NAMALWA (cell line): ENCODE measurements at places on chromosomes 6 and 20.
A peak's percentile ranks its signal among the peaks of the same experiment; 100 is the strongest.

GRCh38 chr6:45590696-45591184 is 213.0 kb upstream of the SUPT3H start:
- DNase-seq, result no peak

GRCh38 chr6:125529061-125529460 is 220.4 kb upstream of the HEY2 start:
- DNase-seq, result no peak

DNA sequence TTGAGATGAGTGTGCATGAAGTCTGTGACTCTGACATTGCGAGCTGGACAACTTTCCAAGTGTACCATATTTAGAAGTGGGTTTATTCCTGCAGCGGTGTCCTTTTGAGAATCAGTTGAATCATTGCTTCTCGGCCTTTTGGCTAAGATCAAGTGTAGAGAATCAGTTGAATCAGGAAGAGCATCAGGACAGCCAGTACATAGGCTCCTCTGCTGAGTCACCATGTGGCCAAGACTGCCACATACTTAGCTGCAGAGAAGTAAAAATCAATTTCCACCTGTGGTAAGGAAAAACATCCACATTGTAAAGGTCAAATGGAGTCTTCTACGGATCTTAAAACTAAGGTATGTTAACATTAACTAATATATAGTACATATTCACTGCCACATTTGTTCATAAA is 428.4 kb upstream of the MARCKS start:
- no peak for DNase-seq

DNA sequence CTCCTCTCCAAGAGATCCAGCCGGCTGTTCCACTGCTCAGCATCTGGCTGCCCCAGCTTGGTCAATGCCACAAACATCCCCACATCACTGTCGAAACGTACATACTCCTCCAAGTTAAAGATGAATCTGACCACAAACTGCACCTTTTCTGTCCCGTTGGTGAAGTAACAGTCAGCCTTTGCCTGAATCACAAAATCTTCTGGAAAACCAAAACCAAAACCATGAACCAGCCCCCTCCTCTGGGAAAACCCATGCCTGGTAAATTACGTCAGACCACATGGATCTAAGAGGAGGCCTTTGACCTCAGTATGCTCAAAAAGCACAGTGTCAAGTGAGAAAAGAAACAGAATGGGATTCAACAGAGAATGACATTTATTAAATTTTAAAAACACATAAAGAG is 1.7 kb downstream of the HLA-DOB start:
- DNase-seq, result no peak

GRCh38 chr6:82588020-82588419 is 224.4 kb downstream of the TPBG start:
- DNase-seq, result no peak

- no peak for DNase-seq
These were observed 24.0 kb downstream of the CTCFL start for GRCh38 chr20:57500962-57501361.

DNA sequence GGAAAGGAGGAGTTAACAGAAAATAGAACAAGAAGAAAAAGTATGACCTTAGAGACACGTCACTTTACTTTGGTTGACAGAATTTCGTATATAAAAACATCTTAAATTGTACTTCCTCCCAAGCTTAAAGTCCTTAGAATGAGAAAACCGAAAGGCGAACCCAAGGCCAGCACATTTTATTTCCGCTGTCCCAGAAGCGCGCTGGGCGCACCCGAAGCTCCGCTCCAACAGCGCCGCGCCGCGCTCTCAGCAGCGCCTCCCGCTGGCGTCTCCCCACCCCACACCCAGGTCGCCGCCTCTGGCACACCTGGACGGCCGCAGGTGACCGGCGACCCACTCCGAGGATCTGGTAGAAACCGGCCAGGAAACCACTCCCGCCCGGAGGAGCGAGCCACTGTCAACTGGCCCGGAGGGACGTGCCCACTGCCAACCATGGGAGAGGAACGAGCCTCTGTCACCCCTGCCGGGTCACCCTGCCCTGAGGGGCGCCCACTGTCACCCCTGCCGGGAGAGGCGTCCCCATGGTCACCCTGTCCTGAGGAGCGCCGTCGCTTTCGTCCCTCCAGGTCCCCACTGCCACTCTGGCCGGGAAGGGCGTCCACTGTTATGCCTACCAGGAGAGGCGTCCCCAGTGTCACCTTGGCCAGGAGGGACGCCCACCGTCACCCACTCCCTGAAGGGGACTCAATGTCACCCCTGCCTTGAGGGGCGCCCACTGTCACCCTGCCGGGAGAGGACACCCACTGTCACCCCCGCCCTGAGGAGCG is 824 bp downstream of the MPC1 start:
- peak; percentile 54 for DNase-seq

- DNase-seq, result no peak
These were observed 158.9 kb upstream of the OLIG3 start for GRCh38 chr6:137652961-137653705.

- no peak for DNase-seq
These were observed 178.8 kb upstream of the PRDM1 start for GRCh38 chr6:105907301-105907700.

DNA sequence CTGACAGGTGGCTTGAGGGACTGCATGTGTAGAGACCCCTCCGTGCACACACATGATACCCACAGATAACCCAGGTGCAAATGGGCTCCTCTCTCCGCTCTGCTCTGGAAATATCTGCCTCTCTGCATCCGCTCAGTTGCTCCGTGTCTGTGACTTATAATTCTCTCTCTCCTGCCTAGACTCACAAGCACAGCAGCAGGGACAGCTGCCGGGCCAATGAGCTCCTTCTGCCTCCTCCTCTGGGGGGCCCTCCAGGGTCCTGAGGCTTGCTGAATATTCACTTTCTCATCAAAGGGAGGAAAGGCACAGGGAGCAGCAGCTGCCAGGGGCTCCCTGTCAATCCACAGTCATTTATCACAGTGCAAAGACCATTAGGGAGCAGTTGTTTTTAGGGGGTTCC is 24.1 kb downstream of the LRFN2 start:
- DNase-seq, result no peak

DNA sequence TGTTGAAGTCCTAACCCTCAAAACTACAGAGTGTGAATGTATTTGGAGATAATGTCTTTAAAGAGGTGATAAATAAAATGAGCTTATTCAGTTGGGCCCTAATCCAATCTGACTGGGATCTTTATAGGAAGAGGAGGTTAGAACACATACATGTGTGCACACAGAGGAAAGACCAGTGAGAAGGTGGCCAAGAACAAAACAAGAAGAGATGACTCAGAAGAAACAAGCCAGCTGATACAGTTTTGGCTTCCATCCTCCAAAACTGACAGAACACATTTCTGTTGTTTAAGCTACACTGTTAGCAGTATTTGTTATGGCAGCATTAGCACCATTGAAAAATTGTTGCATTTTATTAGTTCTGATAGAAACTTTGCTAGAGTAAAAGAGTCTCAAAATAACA is 609.3 kb upstream of the IMPG1 start:
- no peak for DNase-seq

GRCh38 chr6:121437851-121438651 is 2.6 kb downstream of the GJA1 start:
- DNase-seq, result no peak

DNA sequence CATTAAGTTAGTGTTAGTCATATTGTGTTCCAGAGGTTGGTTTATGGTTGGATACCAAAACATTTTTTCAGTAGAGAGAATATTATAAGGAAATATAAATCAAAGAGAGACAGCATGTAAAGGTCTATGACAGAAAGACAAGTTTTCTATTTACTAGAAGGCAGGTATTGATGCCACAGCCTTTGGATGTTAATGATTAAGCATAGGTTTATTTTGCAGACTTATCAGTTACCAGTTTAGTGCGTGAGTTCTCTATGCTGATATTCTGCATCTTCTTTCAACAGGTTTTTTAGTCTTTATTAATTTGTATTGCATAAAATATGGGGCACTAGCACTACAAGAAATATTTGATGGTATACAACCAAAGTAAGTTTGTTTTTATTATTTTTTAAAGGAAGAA is 45.6 kb downstream of the CSE1L start:
- DNase-seq, result no peak

- DNase-seq, result no peak
These were observed 19.9 kb downstream of the TGM2 start for GRCh38 chr20:38144974-38145728.

GRCh38 chr20:58549231-58550209 is 34.3 kb upstream of the APCDD1L start:
- DNase-seq, result no peak

DNA sequence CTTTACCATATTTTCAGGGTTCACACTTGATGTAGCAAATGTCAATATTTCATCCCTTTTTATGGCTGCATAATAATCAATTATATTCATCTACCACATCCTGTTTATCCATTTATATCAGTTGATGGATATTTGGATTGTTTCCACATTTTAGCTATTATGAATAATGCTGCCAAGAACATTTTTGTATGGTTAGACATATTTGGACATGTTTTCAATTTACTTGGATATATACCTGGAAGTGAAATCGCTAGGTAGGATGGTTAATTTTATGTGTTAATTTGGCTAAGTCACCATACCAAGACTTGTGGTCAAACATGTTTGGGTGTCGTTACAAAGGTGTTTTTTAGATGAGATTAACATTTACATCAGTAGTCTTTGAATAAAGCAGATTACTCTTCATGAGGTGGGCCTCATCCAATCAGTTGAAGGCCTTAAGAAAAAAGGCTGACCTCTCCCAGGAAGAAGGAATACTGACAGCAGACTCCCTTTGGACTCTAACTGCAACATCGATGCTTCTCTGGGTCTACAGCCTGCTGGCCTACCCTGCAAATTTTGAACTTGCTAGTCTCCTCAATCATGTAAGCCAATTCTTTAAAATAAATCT is 196.5 kb downstream of the BACH2 start:
- DNase-seq, result no peak

DNA sequence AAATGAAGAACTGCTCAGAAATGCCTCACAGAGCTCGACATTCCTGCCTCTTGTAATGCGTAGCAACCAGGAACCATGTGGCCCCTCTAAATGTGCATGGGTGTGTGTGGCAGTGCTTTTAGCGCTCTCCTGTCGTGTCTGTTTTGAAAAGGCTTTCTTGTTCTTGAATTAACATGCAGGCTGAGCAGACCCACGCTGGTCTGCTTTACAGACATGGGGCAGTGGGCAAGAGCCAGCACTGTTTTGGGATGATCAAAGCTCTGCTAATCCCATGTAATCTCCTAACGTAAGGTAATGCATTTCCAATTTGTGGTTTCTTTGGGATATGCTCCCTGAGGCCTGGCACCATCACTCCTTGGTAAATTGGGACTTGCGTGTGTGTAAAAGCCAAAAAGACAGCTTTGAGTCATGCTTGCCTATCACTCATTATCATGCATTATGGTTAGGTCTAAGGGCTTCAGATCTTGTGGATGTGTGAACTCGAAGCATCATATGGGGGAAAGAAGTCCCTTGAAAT is 11.8 kb downstream of the RIPOR2 start:
- DNase-seq, result no peak

DNA sequence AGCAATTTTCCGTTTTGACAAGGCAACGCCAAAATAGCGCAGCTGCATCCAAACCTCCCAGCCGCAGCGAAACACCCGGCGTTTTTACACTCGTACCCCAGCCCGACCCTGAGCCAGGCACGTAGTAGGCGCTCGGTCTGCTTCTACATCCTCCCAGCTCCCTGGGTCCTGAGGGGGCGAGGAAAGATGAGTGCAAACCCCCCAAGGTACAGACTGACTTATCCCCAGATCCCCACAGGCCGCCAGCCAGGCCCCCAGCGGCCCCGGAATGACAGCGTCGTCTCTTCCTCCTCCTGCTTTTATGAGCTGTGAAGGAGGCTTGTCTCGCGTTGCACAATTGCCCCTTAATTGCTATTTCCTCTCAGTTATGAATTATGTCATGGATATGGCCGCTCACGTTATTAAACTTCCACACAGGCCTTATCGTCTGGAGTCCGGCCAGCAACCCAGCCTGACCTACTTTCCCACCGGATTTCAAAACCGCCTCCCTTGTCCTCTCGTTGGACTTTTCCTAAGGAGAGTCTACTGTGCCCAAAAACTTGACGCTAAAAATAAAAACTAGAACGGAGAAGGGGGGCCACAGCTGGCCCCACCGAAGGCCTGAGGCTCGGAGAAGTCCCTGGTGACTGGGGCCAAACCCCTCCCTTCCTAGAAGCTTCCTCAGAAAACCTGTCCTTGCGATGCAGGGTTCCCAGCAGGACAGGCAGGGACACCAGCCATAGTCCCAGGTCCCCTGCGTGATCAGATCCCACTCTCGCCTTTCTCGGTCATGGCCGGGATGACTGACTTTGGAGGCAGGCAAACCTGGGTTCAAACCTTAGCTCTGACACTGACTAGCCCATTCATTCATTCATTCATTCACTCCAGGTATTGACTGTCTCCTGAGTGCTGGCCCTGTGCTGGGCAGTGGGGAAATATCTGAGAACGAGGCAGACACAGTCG is 130.9 kb upstream of the PTPN1 start:
- DNase-seq, result no peak

GRCh38 chr20:17971300-17972013 is 2.6 kb downstream of the MGME1 start:
- DNase-seq, result peak; percentile 53

DNA sequence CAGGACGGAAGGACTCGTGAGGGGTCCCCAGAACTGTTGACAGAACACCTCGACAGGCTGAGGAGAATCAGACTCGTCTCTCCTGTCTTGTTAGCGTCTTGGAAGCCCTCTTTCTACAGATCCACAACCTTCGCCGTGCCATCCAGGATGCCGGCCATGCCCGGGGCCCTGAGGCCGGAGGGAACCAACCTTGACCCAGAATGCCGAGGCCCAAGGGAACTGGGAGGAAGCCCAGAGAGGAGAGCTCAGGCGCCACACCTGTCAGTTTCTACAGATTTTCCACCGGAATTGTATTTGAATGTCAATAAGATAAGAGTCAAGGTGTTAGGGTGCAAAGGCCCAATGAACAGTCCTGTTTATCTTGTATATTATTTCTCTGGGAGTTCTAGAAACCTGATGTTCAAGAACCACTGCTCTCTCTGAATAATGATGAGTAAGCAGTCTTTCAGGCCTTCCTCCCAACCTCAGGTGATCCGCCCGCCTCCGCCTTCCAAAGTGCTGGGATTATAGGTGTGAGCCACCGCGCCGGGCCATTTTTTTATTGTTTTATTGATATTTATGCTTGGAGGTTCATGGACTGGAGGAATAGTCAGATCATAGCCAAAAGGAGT is 799 bp upstream of the ME1 start:
- no peak for DNase-seq

DNA sequence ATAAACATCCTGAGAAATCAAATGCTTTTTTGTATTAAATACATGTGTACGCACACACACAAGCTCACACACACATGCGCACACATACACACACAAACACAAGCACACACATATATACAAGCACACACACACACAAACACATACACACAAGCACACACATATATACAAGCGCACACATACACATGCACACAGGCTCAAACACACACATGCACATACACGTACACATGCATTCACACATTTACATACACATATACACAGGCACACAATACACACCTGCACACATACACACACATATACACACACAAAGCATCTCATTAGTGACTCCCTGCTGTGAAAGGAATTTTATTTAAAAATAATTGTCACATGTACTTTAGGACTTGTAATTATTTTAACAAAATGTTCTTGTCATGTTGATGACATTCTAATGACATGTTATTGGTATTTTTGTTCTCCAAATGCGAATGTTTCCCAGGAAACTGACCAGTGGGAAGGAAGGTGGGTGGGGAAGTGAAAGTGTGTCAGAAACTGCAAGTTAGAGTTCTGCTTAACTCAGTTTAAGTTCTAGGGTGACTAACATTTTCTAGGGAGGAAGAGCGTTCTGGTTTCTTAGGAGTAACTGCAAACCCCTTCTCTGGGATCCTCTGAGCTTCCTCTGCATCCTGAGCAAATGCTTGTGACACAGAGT is 113.9 kb upstream of the ZNF217 start:
- DNase-seq, result peak; percentile 55
